NT2/D1 (cell line): ENCODE measurements at places on chromosomes 1 and 21.

DNA sequence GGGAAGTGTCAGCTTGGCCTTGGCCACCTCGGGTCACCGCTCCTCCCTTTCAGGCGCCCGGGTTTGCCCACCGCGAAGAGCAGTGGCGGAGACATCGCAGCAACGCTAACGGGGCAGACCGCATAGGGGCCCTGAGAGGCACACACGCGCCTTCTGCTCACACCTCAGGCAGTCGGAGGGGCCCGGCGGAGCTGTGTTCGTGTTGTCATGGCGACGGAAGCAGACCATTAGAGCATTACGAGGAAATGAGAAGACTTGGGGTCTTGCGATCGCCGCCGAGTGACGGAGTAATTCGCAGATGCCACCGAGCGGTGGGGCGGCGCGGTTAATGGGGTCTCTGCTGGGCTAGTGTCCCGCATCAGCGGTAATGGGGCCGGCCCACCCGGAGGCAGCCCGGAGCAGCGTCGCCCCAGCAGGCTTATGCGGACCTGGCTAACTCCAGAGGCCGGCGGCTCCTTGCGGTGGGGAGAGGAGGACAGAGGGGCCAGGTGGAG is 144.1 kb downstream of the TNR start:
- no peak for DNase-seq

DNA sequence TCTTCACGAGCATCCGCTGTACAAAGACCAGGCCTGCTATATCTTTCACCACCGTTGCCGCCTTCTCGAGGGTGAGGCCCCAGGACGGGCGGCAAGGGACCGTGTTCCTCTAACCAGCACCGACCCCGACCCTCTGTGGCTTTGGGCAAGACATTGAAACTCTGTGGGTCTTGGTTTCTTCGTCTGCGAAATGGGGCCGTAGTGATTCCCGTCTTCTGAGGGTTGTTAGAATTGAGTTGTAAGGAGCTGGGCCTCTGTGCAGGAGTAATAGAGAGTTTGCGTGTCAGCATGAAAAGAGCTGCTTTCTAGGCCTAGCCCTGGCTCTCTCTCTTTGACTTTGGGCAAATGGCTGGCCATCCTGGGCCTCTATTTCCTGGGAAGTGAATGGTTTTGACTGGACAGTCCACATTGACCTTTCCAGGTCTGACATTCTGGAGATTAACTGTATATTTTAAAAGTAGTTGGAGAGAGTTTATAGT is 591 bp downstream of the MRPL37 start:
- DNase-seq = no peak

GRCh38 chr1:154748405-154748775 is 121.7 kb downstream of the KCNN3 start:
- no peak for DNase-seq

DNA sequence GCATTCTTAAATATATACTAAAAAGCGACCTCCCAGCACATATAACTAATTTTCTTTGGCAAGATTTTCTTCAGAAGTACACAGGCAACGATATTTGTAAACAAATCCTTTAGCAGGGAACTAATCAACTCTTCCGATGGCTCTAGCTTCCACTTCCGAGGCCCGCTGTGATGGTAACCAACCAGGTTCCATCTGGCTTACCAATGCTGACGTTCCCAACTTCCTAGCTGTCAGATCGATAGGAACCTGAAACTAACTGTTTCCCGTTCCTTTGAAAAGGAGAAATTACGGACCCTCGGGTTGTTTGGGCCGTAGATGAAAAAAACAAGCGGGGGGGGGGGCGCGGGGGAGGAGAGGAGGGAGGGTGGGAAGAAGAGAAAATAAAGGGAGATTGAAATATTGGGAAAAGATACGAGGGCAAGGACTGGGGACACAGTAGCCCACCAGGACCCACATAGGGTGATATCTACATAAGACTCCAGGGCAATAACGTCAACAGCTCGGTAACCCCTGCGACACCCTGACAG is 513 bp downstream of the GTF2B start:
- no peak for DNase-seq

DNA sequence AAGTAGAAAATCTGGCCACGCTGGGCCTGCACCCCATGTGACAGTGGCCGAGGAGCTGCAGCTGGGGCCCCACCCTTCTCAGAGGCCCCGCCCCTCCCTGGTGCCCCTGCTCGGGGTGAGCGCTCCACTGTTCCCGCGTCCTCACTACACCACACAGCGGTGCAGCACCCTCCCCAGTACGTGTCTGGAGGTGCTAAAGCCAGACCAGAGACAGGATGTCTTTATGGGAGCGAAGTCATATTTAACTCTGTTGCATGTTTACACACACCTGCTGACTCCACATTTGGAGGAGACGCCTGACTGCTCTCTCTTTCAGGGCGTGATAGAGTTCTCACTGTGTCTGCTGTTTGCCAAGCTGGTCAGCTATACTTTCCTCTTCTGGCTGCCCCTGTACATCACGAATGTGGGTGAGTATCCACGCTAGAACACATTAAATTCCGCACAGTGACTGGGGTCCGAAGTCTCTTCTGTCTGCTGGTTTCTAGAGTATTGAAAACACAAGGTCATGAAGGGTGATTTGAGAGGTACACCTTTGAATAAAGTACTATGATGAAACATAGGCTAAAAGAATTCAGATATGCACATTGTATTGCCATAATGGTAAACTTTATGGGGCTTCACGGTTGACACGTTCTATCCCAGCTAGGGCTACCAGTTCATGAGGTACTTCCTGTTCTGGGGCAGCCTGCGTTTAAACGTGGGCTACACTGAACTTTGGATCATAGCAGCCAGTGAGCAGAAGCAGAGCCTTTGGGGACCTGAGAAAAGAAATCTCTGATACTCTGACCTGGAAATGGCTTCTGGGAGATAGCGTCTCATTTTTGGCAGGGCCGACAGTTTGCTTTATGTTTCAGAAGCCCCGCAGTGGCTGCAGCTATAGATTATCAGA is 48.4 kb downstream of the SLC37A1 start:
- DNase-seq = no peak

DNA sequence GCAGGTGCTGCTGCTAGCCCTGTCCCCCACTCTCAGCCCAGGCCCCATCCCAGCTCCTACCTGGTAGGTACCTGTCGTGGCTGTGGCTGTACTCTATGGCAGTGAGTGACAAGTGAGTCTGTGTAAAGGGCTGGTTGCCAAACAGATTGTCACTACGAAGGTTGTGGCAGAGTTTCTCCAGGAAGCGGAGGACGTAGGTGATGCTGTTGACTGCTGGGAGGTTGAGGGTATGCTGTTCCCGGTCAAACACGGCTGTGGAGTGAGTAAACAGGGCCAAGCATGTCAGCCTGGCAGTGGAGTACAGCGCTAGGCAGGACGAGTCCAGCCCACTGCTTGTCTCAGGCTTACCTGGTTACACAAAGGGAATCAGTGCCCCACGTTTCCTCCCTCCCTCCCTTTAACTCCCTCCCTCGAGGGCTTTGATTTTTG is 24.8 kb upstream of the SLFNL1 start:
- no peak for DNase-seq

GRCh38 chr1:203101813-203102634 is 16.2 kb upstream of the MYOG start:
- no peak for DNase-seq

- no peak for DNase-seq
These were observed 92.5 kb upstream of the SIM2 start for GRCh38 chr21:36606287-36606982.

GRCh38 chr1:197367627-197368026 is 99.6 kb downstream of the CRB1 start:
- DNase-seq = no peak

- no peak for DNase-seq
These were observed 40.9 kb upstream of the EPS8L3 start for GRCh38 chr1:109804660-109805059.

GRCh38 chr1:193338194-193338593 is 151.8 kb upstream of the B3GALT2 start:
- DNase-seq = no peak

DNA sequence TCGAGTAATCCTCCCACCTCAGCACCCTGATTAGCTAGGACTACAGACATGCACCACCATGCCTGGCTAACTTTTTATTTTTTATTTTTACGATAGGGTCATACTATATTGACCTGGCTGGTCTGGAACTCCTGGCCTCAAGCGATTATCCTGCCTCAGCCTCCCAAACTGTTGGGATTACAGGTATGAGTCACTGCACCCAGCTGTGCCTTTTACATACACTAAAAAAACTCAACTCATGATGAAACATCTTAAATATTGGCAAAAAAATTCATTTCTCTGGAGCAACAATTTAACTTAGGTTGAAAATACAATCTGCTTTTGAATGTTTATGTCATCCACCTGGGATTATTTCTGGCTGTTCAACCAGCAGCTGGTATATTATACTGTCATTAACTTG is 598.3 kb upstream of the ZP4 start:
- no peak for DNase-seq

DNA sequence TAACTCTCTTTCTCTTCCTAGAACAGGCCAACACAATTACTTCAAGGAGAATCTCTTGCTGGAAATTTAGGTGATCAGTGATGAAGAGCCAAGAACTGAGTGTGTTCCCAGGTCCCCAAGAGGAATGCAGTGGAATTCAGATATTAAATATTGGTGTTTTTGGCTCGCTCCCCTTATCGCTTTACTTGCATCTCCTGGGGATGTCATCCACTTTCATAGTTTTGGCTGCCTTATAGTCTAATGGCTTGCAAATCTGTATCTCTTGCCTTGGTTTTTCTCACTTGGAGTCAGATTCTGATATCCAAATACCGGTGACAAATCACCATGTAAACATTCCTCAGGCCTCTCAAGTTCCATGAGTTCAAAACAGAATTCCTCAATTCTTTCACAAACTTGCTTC is 151.0 kb upstream of the C1orf87 start:
- DNase-seq = no peak

- peak; percentile 75 for DNase-seq
These were observed 15.2 kb upstream of the ZNF692 start for GRCh38 chr1:248873993-248874533.

DNA sequence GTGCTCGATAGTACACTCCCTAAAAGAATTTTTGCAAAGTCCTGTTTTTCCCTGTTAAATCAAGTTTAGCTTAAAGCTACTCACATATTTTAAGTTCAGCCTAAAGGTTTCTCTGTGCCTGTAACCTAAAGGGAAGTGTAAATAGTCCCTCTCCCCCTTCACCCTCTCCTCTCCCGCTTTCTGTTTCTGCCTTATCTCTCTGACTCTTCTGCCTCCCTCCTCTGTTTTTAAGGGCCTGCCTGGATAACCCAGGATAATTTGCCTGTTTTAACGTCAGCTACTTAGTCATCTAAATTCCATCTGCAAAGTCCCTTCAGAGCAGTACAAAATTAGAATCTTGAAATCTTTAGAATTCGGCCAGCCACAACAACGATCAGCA is 92.6 kb downstream of the NID1 start:
- no peak for DNase-seq

GRCh38 chr21:31234936-31235335 is 109.1 kb downstream of the TIAM1 start:
- no peak for DNase-seq

DNA sequence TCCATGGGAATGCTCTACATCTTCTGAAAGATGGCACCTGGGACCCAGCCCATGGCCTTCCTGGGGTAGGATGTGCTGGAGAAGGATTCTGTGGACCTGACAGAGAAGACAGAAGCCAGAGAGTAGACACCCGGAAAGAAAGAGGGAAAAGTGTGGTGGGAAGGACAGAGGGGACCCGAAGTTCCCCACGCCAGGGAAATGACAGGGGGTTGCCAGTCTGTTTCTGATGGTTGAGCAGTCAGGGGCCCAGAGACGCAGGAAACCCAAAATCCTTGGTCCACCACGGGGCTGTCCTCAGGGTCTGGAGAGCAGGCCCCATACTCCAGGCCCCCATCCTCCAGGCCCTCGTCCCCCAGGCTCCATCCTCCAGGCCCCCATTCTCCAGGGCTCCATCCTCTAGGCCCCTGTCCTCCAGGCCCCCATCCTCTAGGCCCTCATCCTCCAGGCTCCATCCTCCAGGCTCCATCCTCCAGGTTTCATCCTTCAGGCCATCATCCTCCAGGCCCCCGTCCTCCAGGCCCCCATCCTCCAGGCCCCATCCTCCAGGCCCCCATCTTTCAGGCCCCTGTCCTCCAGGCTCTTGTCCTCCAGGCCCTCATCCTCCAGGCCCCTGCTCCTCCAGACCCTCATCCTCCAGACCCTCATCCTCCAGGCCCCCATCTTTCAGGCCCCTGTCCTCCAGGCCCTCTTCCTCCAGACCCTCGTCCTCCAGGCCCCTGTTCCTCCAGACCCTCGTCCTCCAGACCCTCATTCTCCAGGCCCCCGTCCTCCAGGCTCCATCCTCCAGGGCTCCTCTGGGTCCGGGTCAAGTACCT is 1.0 kb upstream of the TFF2 start:
- DNase-seq = no peak

GRCh38 chr1:187956975-187957374 is 1128.2 kb downstream of the PLA2G4A start:
- DNase-seq = no peak

DNA sequence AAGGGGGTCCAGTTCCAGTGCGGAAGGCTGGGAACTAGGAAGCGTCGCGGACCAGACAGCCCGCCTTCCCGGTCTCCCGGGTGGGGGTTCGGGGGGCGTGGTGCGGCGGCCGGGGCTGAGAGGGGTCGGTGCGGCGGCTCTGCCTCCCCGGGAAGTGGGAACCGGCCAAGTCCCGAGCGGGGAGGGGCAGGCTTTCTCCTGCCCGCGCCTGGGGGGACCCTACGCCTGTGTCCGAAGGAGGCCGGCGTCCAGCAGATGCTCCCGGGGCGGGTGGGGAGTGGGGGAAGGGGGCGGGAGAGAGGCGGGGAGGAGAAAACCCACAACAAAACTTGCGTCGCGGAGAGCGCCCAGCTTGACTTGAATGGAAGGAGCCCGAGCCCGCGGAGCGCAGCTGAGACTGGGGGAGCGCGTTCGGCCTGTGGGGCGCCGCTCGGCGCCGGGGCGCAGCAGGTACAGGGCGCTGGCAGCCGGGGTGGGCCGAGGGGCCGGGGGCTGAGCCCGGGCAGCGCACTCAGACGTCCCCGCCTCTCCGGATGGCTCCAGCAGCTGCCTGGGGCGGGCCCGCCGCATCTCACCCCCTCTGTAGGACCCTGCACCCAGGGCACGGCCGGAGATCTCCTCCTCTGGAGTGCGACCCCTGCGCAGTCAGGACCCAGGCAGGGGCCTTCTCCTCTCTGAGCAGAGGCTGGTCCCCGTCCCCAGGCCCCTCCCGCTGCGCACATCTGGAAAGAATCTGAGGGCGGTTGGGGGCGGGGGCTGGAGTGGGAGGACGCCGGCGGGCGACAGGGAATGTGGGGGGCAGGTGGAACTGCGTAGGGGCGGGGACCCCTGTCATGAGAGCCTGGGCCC is at the start of gene PODN:
PODN (plus strand) TSS at position 355 of the 849 bp plus-strand sequence. CDS start 7,643 bp downstream, outside the sequence.
- DNase-seq = no peak
